ENCODE measurements at places on chromosomes 3 and 15. TPM values are rescaled to one million over a fixed set of nuclear protein-coding genes. Genes with fewer than 3 reads are reported as not detected.

The VIPR1 gene
- 19.5 TPM for total RNA-seq

The WWTR1 gene
- 108 TPM for total RNA-seq

The CORO2B gene
- total RNA-seq: 11.2 TPM

The CATSPER2 gene
- 0.45 TPM for total RNA-seq

The CFAP20DC gene
- total RNA-seq: 0.82 TPM

The CACNA2D2 gene
- total RNA-seq: not detected

The UROC1 gene
- not detected for total RNA-seq

The CLSTN2 gene
- 0.82 TPM for total RNA-seq

The LEKR1 gene
- 0.47 TPM for total RNA-seq

The SLC9C1 gene
- total RNA-seq: 0.70 TPM

The GUCA1C gene
- not detected for total RNA-seq

The IQCF5 gene
- total RNA-seq: not detected

The ARHGAP31 gene
- 5.1 TPM for total RNA-seq

The LMAN1L gene
- total RNA-seq: not detected

The CPB1 gene
- not detected for total RNA-seq

The B4GALT4 gene
- 28.0 TPM for total RNA-seq

The SERPINI1 gene
- 1.4 TPM for total RNA-seq

The AHSG gene
- total RNA-seq: not detected

The CNTN4 gene
- 0.12 TPM for total RNA-seq

The FBXO40 gene
- total RNA-seq: not detected

The ARL13B gene
- 8.7 TPM for total RNA-seq

The KNG1 gene
- not detected for total RNA-seq

The CLCN2 gene
- 3.5 TPM for total RNA-seq

The LOXL1 gene
- total RNA-seq: 130 TPM

The RAB6B gene
- 0.30 TPM for total RNA-seq

The REC114 gene
- total RNA-seq: not detected

The EBLN2 gene
- 3.9 TPM for total RNA-seq

The CEP70 gene
- total RNA-seq: 17.9 TPM

The SCN11A gene
- under 0.01 TPM for total RNA-seq

The ARNT2 gene
- total RNA-seq: 14.9 TPM

The CYP19A1 gene
- total RNA-seq: 0.30 TPM

The ARL14 gene
- total RNA-seq: not detected

The TMEM45A gene
- total RNA-seq: 56.3 TPM

The PSTPIP1 gene
- total RNA-seq: 1.4 TPM

The FBXO45 gene
- 8.9 TPM for total RNA-seq

The RAD54L2 gene
- total RNA-seq: 10.6 TPM

The HTR3E gene
- total RNA-seq: not detected

The NR1I2 gene
- not detected for total RNA-seq

The SLC7A14 gene
- total RNA-seq: 0.60 TPM
